ENCODE measurements at places on chromosomes 5 and 9. TPM values are rescaled to one million over a fixed set of nuclear protein-coding genes. Genes with fewer than 3 reads are reported as not detected.

DNA sequence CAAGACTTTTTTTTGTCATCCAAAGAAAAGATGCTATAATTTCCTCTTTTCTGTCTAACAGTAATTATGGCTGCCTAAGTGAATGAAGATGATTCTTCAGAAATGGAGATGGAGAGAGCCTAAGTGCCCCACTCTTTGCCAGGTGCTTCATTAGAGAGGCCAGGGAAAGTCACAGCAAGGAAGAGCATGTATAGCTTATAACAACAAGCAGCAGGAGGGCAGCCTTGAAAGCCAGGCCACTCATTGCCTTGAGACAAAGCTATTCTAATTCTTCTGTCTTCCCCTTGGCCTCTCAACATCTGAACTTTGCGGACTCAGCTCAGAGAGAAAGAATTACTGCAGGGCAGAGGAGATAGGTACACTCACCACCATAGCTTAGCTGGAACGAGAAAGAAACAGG lies 112.0 kb upstream of the ZNF366 start:
- DNase-seq: no peak

- DNase-seq: no peak
These were observed 149.4 kb downstream of the MACROH2A1 start for GRCh38 chr5:135249658-135250057.

DNA sequence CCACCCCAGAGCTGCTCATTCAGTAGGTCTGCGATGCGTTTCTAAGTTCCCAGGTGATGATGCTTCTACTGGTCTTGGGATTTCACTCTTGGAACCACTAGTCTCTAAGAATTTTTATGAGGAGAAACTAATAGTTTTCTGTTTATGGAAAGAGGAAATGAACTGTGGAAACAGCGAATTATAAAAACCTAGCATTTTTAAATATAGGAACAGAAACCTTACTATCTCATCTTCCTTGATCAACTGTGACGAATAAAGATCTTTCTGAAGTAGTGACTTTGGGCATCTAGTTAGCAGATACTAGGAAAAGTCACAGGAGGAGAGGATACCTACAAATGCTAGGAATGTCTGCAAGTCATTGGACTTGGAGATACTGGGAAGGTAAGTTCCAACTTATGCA lies 376.8 kb upstream of the RFX3 start:
- DNase-seq: no peak

- no peak for DNase-seq
These were observed 67.0 kb downstream of the FRMD3 start for GRCh38 chr9:83471241-83471640.

GRCh38 chr9:94289691-94290090 lies 30.6 kb downstream of the ZNF169 start:
- no peak for DNase-seq

DNA sequence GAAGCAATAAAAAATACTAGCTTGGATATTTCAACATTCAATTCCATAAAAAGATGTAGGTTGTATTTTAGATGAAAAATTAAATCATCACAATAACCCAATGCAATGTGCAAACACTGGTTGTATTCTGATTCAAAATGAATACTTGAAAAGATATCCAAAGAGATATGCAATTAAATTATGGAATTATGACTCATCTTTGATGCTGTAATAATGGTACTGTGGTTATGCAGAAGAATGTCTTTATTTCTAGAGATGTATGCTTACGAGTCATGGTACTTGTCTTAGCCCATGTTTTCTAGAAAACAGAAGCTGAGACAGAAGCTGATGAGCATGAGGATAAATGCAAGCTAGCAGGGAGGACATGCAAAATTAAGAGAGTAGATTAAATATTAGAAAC lies 1941.4 kb upstream of the NUDT12 start:
- DNase-seq: no peak

DNA sequence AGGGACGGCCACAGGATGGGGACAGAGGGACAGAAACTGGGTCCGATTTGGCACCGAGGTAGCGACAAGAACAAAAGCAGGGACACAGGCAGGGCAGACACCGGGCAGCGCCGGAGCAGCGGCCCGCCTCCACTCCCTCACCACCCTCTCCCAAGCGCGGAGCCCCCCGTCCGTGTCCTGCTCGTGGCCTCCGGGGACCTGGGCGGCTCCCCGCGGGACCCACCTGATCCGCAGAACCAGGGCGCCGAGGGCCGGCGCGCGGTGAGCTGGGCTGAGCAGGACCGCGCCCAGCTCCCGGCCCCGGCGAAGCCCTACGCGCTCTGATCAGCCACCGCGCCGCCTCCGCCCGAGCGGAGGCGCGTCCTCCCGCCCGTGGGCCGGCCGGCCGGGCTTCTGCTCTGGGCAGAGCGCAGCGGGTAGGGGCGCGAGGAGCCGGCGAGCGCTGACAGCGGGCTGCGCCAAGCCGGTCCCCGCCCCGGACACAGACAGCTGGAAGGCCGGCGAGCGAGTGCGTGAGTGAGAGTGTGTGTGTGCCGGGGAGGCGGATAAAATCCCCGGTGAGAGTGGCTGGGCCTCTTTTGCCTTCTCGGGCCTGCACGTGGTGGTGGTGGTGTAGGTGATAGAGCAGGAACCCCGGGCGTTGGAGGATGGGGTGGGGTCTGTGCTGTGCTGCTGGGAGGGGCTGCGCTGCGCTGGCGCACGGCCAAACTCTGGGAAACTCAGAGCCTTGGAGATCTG lies at the start of gene GGTA1:
Gene GGTA1 (minus strand): TSS at position 418 of the 738 bp plus-strand sequence. CDS start 31,922 bp downstream, outside the sequence.
- DNase-seq: peak; percentile 17

- no peak for DNase-seq
These were observed 30.1 kb upstream of the TENT2 start for GRCh38 chr5:79582186-79582585.

- no peak for DNase-seq
These were observed 161.9 kb upstream of the GAS1 start for GRCh38 chr9:87109231-87109631.

The SLC44A1 gene
- total RNA-seq: 6.0 TPM
